Keratinocyte (primary cell): ENCODE measurements at places on chromosomes 16 and 17. TPM values are rescaled to one million over a fixed set of nuclear protein-coding genes. Genes with fewer than 3 reads are reported as not detected.

DNA sequence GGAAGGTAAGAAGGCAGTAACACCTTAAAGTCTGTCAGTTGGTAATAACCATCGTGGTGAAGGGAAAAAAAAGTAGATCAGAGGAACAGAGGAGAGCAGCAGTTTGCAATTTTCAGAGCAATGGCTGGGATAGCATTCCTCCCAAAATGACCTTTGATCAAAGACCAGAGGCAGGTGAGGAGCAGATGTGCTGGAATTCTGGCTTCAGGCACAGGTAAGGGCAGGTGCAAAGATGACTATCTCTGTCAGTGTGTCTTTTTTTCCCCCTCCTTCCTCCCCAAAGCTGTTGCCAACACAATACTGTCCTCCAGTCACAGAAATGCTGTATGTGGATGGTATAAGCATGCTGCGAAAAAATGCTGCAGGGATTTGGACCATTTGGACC is 166.7 kb downstream of the XYLT1 start:
- DNase-seq, result no peak

GRCh38 chr17:29709866-29710519 is 87.3 kb upstream of the CORO6 start:
- DNase-seq, result no peak

GRCh38 chr17:47726796-47727703 is 6.0 kb upstream of the TBX21 start:
- no peak for DNase-seq

GRCh38 chr16:154217-155030 is 2.0 kb downstream of the HBZ start:
- DNase-seq, result no peak

- peak; percentile 71 for DNase-seq
Measured at GRCh38 chr16:54720259-54720658, 210.4 kb upstream of the IRX5 start.

DNA sequence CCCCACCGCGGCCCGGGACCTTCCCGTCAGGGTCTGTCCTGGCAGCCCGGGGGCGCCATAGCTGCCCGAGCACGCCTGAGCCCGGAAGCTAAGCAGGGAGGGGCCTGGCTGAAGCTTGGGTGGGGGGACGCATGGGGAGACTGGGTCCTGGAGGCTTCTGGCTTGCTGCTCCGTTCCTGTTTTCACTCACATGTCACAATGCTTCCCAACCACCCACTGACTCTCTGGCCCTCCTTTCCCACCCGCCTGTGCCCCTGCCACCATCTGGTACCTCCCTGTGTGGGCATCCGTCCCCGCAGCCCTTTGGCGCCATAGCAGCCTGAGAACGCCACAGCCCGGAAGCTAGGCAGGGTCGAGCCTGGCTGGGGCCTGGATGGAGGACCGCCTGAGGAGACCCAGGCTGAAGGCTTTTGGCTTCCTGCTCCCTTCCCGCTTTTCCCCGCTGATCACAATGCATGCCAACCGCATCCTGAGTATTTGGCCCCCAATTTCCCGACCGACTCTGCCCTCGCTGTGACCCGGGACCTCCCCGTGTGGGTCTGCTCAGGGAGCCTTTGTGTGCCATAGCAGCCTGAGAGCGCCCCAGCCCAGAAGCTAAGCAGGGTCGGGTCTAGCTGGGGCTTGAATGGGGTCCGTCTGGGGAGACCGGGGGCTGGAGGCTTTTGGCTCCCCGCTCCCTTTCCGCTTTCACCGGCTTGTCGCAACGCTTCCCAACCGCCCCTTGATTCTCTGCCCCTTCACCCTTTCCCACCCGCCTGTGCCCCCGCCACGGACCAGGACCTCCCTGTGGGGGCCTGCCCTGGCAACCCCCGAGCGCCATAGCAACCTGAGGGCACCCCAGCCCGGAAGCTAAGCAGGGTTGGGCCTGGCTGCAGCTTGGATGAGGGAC is 2290.1 kb downstream of the TP53TG3F start:
- no peak for DNase-seq

- no peak for DNase-seq
Measured at GRCh38 chr17:55311767-55312375, 47.1 kb downstream of the HLF start.

DNA sequence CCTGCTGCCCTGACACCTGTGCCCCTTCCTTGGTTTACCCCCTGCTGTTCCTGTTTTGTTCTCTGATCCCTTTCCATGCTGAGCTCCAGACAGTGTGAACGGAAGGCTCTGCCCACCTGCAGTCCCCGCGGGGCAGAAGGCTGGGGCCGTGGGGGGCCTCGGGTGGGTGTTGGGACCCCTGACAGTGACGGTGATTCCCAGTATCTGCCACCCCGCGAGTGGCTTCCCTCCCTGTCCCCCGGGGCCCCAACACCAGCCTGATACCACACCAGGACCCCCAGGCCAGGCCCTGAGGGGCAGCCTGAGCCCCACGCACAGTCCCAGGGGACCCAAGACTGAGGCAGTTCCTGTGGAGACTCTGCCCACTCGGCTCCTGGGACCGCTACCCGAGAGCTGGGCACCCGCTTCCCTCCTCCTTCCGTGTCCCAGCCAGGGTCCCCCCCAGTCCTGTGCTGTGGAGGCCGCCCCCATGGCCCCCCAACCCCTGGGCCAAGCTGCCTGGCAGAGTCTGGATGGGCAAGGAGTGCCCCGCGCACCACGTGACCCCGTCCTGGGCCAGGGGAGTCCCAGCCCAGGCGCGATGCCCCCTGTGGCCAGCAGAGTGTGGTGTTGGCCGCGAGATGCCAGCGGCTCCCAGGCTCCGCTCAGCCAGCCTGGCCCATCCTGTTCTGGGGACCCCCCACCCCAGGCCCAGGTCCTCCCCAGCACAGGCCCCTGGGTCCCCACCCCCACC is 10.0 kb upstream of the C1QTNF8 start:
- no peak for DNase-seq

DNA sequence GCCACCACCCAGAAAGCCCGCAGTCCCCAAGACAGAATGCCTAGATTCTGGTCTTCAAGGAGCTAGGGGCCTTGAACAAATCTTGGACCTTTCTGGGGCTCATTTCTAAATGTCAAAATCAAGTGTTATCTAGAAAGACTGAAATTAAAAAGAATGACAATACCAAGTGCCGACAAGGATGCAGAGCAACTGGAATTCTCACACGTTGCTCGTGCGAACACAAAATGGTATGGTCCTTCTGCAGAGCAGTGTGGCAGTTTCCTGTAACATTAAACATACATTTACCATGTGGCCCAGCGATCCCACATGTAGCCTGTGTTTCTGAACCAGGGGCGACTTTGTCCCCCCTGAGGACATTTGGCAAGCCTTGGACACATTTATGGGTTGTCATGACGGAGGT is 137.9 kb downstream of the GAS7 start:
- DNase-seq, result no peak

DNA sequence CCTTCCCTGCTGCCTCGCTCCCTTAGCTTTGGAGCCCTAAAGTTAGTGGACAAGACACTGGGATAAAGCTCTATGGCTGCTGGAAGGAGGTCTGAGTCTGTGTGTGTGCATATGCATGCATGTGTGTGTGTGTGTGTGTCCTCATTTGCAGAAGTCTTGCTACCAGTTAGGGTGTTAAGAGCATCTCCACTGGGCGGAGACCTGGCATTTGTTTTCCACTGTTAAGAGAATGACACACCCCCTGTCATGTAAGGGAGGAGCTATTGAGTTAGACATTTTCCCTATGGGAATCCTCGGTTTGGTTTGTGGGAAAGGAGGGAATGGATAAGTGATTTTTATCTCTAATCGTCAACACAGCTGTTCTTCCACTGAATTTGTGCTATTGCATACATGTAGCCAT is 24.8 kb upstream of the ARHGAP23 start:
- no peak for DNase-seq

GRCh38 chr17:41446806-41447205 is 6.0 kb upstream of the KRT38 start:
- DNase-seq, result no peak

DNA sequence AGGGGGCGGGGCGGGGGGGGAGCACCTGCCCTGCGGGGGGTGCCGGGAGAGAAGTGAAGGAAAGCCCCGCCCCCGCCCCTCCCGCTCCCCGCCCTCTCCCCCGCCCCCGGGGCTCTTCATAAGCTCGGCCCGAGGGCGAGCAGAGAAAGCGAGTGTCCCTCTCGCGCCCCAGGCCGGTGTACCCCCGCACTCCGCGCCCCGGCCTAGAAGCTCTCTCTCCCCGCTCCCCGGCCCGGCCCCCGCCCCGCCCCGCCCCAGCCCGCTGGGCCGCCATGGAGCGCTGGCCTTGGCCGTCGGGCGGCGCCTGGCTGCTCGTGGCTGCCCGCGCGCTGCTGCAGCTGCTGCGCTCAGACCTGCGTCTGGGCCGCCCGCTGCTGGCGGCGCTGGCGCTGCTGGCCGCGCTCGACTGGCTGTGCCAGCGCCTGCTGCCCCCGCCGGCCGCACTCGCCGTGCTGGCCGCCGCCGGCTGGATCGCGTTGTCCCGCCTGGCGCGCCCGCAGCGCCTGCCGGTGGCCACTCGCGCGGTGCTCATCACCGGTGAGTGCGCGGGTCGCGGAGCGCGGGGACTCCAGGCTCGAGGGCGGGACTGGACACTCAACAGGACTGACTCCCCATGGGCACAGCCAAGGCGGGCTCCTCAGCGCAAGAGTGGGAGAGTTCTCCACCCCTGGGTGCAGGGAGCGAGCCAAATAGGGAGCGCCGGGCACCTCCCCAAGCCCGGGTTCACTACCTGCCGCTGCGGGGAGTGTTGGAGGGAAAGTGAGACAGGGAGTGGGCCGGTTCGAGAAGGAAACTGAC is at the start of gene HSD11B2:
Gene HSD11B2 (plus strand): TSS at position 145 of the 798 bp plus-strand sequence. CDS start 128 bp downstream, at position 273.
- DNase-seq, result no peak

- DNase-seq, result no peak
Measured at GRCh38 chr17:49925921-49926320, 43.1 kb upstream of the DLX4 start.

- DNase-seq, result no peak
Measured at GRCh38 chr17:78618264-78619066, 41.3 kb upstream of the DNAH17 start.

GRCh38 chr17:22203208-22203715 is 510.9 kb downstream of the KCNJ18 start:
- DNase-seq, result no peak

- peak; percentile 80 for DNase-seq
Measured at GRCh38 chr17:17387017-17387497, 83.9 kb downstream of the NT5M start.

DNA sequence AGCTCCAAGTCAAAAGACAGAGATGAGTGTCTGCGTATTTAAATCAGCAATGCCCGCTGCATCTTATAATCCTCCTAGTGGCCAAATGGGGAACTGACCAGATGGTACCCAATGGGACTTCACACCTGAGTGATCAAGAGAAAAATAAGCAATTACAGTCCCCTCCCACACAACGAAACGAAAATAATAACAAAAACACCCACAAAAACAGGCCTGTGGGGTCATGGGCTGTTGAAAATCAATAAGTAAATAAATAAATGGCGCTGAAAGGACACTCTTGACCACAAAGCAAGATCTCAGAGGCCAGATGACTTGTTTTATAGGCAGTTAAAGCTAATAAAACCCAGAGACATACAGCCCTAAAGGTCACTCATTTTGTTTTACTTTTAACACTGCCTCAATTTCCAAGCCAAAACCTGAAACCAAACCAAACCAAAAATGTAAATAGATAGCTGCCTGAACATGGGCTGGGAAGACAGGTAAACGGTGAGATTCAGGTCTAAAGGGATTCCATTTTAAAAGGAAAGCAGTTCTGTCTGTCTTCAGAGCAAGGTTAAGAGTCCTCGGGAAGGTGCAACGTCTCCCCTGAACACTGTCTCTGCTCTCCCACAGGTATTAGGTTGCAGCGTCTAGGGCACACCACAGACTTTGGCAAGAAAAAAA is 1.3 kb downstream of the ZNF821 start:
- peak; percentile 62 for DNase-seq

- DNase-seq, result no peak
Measured at GRCh38 chr17:79761894-79762589, 15.9 kb upstream of the CBX2 start.

DNA sequence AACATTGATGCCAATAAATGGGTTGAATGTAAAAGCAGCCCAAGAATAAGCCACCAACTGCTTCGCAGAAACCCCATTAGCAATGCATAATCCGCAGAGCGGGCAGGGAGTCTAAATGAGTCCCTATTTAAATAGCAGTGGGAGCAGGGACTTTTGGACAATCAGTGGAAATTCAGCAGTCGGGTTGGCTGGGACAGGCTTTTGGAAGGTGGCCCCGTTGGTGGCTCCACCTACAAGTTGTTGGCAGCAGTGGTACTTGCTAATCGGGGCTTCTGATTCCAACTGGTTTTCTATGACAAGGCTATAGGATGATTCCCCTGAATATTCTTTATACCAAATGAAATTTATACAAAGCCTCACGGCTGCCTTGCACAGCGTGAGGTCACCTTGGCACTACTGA is 86.3 kb downstream of the WDR59 start:
- no peak for DNase-seq

BCAR1 gene
- 17.8 to 31.2 TPM (median 23.0 TPM) in 3 replicates for polyA plus RNA-seq

RHBDL1 gene
- 0.58 to 2.7 TPM (median 0.71 TPM) in 3 replicates for polyA plus RNA-seq

CYB5D1 gene
- 9.0 to 14.8 TPM (median 12.4 TPM) in 3 replicates for polyA plus RNA-seq

MT1A gene
- not detected in 3 replicates for polyA plus RNA-seq

USP43 gene
- polyA plus RNA-seq, result 2.2 to 4.9 TPM (median 2.5 TPM) in 3 replicates

PABPN1L gene
- not detected in 3 replicates for polyA plus RNA-seq

TOP3A gene
- 6.9 to 11.7 TPM (median 11.6 TPM) in 3 replicates for polyA plus RNA-seq

DRC3 gene
- polyA plus RNA-seq, result 0.42 to 0.80 TPM (median 0.69 TPM) in 3 replicates

ASPA gene
- not detected in 3 replicates for polyA plus RNA-seq

FDXR gene
- polyA plus RNA-seq, result 9.3 to 18.8 TPM (median 12.0 TPM) in 3 replicates
